NCI-H2029 treated with DMSO at 0.1 percent for 48 hours (cell line): ENCODE measurements at places on chromosomes 1 and 21.

DNA sequence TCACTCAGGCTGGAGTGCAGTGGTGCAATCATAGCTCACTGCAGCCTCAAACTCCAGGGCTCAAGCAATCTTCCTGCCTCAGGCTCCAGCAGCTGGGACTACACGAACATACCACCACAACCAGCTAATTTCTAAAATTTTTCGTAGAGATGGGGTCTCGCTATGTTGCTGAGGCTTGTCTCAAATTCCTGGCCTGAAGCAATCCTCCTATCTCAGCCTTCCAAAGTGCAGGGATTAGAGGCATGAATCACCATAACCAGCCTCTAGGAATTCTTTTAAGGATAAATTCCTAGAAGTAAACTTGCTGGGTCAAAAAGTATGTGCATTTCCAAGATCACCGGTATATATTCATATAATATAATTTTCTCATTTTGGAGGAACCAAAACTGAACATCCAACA, 17.6 kb upstream of the HUNK start:
- DNase-seq, result no peak

GRCh38 chr1:201666645-201667044, 127.7 kb downstream of the NAV1 start:
- DNase-seq, result no peak

DNA sequence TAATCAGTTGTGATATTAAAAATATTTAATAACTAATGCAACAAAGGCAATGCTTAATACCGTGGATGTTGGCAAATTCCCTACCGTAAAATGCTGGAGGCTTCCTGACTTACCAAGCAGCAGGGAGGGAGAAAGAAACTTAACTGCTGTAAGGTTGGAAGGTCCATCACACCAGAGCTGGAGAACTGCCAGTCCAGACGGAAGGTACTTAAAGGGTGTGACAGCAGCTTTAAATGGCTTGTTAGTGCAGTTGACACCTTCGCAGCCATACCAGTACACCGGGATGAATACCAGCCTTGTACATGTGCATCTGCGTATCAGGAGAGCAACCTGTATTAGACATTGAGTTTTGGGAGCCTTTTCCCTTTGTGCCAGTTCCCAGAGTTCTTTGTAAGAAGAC, 269.5 kb upstream of the NCAM2 start:
- DNase-seq, result no peak

DNA sequence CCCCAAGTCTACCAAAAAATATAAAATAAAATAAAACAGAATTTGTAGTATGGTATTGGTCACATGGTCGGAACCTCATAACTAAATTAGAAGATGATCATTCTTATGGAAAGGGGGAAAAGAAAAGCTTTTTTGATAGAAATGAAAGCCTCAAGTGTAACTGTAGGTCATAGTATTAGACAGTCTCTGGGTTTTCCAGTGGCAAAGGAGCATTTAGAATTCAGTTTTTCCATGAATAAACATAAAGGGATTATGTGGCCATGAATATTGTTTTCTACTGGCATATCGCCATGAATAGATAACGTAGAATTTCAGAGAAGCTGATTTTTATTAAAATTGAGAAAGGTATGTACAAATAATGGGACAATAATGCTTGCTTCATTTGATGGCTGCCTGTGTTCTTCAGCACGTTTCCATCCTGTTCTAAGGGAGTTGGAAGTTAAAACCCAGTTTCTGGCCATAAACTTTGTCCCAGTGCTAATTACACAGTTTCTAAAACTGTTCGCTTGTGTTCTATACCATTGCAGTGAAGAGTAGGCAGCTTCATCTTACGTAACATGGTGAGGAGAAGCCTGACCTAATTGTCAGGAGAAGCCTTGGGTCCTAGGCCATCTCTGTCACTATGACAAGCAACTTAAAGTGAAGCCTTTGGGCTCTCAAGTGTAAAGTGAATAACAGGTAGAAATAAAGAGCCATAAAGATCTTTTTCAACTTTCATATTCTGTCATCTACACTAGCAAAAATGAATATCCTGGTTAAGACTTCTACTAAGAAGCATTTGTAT, 70.5 kb upstream of the PGD start:
- no peak for DNase-seq

DNA sequence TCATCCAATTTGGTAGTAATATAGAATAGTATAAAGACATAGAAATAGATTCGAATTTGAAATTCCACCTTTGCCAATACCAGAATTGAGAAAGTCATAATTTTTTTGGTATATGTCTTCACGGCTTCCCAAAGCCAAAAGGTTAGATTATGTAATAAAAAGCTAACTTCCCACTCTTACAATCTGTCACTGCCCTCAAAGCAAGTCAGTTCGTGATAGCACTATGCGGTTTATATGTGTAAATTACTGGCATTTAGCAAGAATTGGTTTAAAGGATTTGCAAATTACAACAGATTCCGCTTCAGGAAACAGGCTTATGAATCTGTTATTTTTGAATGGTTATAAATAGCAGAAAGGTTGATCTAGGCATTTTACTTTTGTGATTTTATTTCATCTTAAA, 679.4 kb upstream of the ADGRL2 start:
- no peak for DNase-seq

DNA sequence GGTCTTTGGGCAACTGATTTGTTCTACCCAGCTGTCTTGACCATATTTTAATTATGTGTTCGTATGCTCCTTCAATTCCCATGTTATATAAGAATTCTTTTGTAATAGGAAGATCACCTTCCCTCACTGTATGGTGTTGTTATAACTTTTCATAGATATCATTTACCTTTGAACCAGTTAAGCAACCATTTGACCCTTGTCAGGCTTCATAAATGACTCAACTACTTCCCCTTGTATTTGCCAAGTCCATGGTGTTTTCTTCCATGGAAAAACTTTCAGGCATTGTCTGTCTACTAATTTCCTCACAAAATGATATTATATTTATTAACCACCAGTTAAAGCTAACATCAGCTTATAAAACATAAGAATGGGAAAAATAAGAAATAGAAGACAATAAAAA, 5.1 kb downstream of the BPNT1 start:
- DNase-seq, result no peak

GRCh38 chr1:7940745-7941436, at the start of gene TNFRSF9:
TSS of gene TNFRSF9 (minus strand) at chr1:7940839. CDS start at chr1:7939994, 845 bp downstream.
- no peak for DNase-seq

DNA sequence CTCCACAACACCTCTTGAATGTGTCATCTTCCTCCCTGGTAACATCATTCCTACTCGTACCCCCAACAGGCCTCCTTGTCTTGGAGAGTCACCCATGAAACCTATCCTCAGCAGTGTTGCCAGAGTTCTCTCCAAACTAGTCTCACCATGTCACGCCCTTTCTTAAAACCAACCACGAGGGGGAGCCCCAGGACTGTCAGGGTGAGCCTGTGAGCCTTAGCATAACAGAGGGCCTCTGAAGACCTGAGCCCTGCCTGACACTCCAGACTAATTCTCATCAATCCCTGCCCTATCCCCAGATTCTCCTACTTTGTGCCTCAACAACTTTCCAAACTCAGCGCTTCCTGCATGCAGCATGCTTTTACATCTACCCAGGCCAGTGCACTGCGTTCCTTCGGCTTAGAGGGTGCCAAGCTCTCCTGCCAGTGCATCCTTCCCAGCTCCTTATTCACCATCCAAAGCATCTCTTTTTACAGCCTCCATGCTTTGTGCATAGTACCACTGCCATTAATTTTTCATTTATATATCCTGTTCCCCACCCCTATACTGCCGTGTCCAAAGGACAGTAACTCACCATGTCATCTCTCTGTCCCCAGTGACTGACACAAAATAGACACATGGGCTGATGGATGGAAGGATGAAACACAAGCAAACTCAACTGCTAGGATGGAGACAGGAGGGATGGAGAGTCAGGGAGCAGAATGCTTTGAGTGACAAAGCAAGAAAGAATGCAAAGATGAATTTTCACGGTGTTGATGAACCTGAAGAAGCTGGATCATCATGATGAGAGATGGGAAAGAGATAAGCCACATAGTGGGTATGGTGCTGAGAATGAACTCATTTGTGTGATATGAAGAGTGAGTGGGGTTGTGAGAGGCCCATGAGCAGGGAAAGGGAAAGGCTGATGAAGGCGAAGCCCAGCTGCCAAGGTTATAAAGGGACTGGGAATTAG, 34.0 kb downstream of the ZNF697 start:
- peak; percentile 84 for DNase-seq

DNA sequence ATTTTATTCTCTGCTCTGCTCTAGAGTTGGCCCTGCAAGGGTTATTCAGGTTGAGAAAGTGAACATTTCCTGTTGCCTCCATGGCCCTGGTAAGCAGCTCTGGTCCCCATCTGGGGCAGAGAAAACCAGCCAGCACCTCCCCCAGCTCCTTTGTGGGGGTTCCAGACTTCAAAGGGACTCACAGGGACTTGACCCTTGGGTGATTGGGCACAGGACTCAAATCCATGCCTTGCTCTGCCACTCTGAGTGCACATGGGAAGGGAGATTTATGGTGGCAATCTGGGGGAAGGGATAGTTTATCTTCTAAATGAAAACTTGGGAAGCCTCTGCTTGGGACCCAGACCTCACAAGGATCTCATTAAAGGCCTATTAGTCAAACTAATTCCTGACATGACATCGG, 212.8 kb downstream of the FOXD2 start:
- no peak for DNase-seq

GRCh38 chr1:183228347-183229220, 42.5 kb downstream of the LAMC2 start:
- DNase-seq, result no peak

GRCh38 chr1:157360023-157360390, 192.3 kb downstream of the FCRL5 start:
- DNase-seq, result peak; percentile 50

DNA sequence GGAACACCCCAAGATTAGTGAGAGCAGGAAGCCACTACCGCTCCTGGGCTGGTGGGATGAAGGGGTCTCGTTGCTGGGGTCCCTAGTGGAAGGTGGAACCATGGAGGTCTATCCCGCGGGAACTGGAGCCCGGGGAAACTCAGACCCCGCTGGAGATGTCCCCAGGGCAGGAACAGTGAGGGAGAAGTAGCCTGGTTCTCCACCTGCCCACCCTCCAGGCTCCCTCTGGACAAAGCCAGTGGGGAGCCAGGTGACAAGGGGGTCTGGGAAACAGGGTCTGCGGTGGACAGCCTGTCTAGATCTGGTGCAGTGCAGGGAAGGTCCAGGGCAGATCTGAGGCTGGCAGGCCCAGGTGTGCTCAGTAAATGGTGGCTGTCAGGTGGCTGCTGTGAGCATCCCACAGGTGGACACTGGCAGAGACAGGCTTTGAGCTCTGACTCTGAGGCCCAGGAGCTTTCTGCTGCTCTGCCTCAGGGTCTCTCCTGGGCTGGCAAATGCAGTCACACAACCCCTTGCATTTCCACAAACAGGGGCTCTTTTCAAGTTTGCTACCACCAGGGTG, 88.0 kb upstream of the TLR5 start:
- DNase-seq, result no peak

GRCh38 chr1:107546576-107546975, 405.7 kb downstream of the NTNG1 start:
- no peak for DNase-seq
